ENCODE measurements at places on chromosomes 12 and 14.

- no peak for DNase-seq
These were observed 1.7 kb upstream of the FLRT2 start for GRCh38 chr14:85528080-85528896.

- DNase-seq: no peak
These were observed 502.5 kb downstream of the VRK1 start for GRCh38 chr14:97299661-97300060.

DNA sequence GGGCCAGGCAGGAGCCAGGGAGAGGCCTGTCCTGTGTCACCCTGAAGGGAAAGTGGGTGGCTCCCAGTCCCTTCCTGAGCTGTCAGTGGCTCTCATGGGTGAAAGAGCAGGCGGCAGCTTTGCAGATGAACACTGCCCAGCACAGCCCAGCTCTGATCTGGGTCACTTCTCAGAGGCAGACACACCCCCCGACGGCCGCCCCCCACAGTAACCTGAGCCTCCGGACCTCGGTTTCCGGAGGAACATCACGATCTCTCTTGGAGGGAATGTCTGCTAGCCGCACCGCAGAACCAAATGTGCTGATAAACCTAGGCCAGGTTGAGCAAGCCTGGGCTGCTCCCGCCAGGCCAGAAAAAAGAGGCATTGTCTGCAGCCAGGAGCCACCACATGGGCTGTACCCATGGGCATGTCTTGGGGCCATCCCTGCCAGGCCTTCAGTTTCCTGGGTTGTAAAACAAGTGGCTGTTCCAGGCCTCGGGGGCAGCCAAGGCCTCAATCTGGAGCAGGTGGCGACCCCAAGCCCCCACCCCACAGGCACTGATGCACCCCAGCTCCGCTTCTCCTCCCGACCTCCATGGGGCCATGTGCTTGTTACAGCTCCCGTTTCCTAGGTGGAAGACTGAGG, 57.6 kb downstream of the NCOR2 start:
- DNase-seq: no peak

DNA sequence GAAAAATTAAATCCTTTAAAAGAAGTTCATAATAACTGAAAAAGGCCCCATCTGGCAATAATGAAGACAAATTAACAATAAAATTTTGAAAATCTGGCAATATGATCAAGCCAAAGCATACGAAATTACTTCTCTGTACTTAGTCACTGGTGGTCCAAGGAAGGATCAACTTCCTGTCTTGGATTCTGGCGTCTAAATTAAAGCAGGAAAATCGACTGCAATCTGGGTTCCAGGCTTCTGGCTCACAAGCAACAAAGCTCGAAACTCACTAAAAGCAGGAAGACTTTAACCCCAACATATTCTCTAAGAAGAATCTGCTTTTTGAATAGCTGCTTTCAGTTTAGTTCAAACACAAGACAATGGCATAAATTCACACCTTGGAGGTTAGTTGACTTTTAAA, 49.7 kb downstream of the LRIG3 start:
- DNase-seq: no peak

DNA sequence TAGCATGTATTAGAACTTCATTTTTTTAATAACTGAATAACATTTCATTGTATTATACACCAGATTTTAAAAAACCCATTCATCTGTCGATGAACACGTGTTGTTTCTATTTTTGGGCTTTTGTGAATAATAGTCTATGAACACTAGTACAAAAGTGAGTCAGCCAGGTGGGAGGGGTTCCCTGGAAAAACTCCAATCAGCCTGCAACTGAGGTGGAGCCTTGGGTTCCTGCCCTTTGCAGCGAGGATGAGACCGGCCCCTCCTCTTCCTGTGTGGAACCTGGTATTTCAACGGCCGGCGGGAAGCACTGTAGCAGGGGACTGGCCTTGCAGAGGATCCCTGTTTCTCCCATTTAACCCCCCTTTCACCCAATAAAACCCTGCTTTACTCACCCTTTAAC, 56.1 kb downstream of the LMNTD1 start:
- DNase-seq: no peak

DNA sequence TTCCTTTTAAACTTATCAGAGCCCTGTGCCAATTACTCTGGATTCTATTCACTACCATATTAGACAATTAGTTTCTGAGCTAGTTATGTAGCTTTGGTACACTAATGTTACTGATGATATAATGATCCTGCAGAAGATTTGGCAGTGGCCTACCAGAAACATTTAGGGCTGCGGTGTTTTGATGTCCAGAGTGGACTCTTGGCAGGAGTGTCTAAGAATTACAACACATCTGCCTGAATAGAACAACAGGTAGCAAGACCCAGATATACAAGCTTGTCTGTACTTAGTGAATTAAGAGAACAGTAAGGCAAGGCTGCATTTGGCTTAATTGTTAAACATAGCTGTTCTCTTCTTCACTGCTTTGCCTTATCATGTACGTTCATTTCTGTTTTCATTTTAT, 691.6 kb upstream of the FBXO33 start:
- no peak for DNase-seq

DNA sequence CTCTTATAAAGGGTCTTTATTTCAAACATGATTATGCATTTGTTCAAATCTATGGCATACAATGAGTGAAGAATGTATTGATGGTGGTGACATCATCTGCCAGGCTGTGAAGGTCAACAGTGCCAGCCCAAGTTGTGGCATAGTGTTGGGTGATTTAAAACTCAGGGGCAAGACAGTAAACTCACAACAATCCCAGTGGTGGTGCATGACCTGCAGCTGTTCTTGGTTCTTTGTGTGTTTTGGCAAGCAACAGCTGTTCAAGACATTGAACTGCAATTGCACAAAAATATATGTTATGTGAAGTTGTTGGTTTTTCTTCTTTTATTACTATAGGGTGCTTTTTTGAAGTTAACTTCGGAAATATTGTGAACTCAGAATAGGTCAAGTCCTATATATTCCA, 851.6 kb downstream of the NRXN3 start:
- DNase-seq: no peak
